ENCODE measurements at places on chromosomes 12 and 14.

GRCh38 chr12:30145684-30146032, 361.9 kb upstream of the TMTC1 start:
- no peak for DNase-seq

- no peak for DNase-seq
Measured at GRCh38 chr12:122602456-122602855, 75.4 kb downstream of the KNTC1 start.

- peak; percentile 75 for DNase-seq
Measured at GRCh38 chr14:68816183-68816942, 23.5 kb upstream of the ZFP36L1 start.

DNA sequence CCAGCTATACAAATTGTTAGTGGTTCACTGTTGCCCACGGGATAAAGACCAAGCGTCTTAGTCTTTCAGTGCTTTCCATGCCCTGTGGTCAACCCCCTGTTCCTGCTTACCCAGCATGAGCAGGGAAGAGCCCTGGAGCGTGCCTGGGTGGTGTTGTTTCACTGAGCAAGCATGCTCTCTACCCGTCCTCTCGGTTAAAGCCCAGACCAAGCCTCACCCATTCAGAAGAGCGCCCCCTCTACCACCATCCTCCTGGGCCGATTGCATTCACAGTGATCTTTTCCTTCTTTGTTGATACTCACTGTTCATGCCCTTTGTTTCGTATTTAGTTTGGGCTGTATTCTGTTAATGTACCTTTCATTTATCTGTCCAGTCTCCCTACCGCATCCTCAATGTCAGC, 25.1 kb downstream of the DYRK4 start:
- no peak for DNase-seq

DNA sequence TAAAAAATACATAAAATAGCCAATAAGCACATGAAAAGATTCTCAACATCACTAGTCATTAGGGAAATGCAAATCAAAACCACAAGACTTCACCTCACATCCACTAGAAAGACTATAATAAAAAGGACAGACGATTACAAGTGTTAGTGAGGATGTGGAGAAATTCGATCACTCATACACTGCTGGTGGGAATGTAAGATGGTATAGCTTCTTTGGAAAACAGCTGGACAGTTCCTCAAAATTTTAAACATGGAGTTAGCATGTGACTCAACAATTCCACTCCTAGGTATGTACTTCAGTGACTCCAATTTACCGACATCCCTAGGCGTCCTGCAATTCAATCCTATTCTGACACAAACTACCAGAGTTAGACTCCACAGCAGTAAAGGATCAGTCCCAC, 13.7 kb downstream of the TRIM9 start:
- DNase-seq = no peak

GRCh38 chr12:6693832-6694355, 4.7 kb upstream of the ZNF384 start:
- DNase-seq = no peak

DNA sequence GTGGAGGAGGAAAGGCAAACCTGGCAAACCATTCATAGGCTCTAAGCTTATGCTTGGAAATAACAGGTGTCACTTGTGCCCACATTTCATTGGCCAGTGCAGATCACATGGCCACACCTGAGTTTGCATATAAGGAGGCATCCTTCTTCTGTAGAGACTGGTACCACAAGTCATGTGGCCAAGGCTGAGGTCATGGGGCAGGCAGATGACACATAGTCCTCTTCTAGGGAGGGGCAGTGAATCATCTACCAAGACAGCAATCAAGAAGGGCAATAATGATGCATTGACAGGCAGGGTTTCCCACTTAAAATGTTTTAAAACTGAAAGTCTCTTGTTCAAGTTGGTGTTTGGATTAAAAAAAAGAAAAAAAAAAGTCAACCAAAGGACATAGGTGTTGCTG, 77.3 kb downstream of the DAAM1 start:
- DNase-seq = no peak

- DNase-seq = no peak
Measured at GRCh38 chr14:104016873-104017650, 68.4 kb upstream of the ASPG start.

GRCh38 chr12:56808954-56809353, 45.8 kb downstream of the HSD17B6 start:
- DNase-seq = no peak

- DNase-seq = no peak
Measured at GRCh38 chr12:99875081-99875480, 109.7 kb downstream of the ANKS1B start.

- no peak for DNase-seq
Measured at GRCh38 chr14:67998834-67999233, 179.3 kb downstream of the RAD51B start.

- DNase-seq = no peak
Measured at GRCh38 chr12:5794156-5794555, 150.9 kb downstream of the ANO2 start.

GRCh38 chr14:91858536-91859275, 8.6 kb downstream of the TC2N start:
- DNase-seq = no peak

DNA sequence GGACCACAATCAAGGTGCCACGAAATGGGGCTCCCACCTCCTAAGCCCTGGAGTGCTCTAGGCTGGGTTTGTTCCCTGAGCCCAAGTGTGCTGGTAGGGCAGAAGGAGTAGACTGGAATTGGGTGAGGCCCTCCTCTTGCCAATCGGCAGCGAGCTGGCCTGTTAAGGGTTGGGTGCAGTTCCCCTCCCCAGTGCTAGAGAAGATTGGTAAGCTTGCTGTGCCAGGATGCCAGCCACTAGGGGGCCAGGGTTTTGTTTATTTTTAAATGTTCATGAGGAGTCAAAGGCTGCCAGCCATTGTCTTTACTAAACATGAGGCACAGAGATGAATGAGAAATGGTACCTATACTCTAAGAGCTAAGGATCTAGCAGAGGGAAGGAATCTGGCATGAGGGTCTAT, 79.7 kb downstream of the SPTB start:
- DNase-seq = no peak

DNA sequence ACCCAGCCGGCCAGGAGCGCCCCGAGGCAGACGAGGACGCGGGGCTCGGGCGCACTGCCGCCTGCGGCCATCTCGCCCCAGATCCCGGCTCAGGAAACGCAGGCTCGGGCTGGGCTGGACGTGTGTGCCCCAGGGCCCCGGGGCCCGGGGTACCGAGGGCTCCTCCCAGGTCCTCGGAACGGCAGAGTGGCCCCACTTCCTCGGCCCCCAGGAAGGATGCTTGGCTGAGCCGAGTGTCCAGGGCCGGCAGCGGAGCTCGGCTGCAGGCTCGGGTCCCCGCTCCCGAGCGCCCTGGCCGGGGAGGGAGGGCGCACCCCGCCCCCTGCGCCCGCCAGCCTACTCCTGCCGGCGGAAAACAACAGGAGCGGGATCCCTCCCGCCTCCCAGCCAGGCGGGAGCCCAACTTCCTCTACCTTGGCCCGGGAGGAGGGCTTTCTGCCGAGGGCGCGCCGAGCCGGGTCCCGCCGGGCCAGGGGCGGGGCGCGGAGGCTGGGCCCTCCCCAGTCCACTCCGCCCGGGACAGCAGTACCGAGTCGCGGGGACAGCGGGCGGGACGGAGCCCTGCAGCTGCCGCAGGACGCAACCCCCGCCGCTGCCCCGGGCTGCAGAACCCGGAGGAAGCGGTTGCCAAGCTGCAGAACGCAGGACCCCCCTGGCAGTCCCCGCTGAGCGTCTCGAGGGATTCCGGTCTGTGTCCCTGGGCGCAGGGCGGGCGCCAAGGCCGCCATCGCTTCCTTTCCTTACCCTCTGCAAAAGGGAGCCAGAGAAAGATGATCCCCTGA, at the start of gene VSIG10:
Gene VSIG10, minus strand, starts transcription at position 411 of the 782 bp plus-strand sequence. Its CDS starts 340 bp downstream, at position 71.
- no peak for DNase-seq

GRCh38 chr14:85409481-85410210, 120.3 kb upstream of the FLRT2 start:
- DNase-seq = no peak

DNA sequence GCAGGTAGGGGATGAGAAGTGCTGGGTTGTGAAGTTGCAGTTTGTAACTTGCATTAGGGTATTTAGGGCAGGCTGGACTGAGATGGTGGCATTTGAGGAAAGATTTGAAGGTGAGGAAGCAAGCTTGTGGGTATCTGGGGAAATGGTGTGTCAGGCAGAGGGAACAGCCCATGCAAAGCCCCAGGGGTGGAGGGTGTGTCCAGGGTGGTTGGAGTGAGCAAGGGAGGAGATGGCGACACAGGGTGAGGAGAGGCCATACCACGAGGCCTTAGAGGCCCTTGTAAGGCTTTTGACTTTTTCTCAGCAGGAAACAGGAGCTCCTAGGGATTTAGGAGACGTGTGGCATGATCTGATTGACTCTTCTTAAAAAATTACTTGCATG, 136.9 kb downstream of the NUAK1 start:
- no peak for DNase-seq

- DNase-seq = no peak
Measured at GRCh38 chr14:79465651-79466050, 745.7 kb downstream of the DIO2 start.

DNA sequence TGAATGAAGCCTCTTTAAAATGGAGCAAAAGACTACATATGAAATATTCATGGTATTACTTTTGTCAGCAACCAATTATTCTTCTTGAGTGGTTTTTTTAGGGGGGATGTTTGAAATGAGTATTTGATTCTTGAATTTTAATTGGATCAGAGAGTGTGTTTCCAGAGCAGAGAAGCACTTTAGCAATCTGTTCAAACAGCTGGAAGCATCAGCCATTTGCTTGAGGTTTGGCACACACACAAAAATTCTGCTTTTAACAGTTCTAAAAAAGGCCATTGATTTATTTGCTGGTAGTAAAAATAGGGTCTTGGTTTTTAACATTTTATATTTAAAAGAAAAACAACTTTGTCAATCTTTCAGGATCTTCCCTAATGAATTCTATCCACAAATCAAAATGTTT, 292.7 kb downstream of the LRFN5 start:
- DNase-seq = no peak

DNA sequence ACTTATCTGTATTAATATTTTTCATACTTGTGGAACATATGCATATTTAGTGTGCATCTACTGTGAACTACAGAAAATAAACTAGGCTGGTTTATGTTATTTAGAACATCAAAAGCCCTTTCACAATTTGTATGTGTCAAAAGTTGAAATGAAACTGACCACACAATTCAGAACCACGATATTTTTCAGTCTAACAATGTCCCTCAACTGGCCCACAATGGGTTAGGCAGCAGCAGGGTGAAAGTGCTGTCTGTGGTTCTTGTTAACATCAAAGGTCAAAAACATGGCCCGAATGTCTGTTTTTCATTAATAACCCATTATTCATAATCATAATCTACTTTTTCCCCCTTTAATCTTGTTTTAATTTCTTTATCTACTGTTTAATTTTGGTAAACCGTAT, 559.9 kb upstream of the ATP2B1 start:
- DNase-seq = no peak

DNA sequence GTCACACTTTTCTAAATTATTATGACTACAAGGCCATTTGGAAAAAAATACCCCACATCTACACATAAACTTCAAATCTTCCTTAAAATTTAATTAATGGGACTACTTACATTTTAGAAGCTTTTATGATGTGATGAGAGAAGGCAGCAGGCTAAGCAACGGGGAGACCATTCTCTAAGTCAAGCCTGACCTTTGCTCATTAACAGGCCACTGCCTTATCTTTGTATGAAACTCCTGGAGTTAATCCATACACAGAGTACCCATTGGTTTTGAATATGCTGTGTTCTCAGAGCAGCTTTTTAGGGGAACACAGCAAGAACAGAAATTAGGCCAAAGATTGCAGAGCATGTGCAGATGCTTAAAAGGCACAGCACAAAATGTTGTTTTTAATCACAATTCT, 35.5 kb upstream of the LRIG3 start:
- no peak for DNase-seq

GRCh38 chr14:74501135-74501614, 7.6 kb downstream of the ISCA2 start:
- DNase-seq = peak; percentile 65

DNA sequence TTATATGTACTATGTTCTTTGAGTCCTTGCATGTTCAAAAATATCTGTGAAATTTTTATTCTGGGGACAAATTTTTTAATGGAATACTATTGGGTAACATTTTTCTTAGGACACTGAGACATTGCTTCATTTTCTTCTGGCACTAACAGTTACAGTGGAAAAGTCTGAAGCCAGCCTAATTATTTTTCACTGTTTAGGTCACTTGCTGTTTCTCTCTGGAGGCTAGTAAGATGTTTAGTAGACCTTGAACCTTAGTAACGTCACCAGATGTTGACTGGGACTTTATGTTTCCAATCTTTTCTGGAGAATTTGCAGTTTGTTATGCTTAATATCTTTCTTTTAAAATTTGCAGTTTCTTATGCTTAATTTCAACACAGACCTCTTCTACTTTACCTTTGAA, 12.3 kb upstream of the EPYC start:
- no peak for DNase-seq

- no peak for DNase-seq
Measured at GRCh38 chr14:100135784-100136183, 23.7 kb downstream of the DEGS2 start.

GRCh38 chr12:95641299-95641952, 90.2 kb upstream of the USP44 start:
- no peak for DNase-seq

- no peak for DNase-seq
Measured at GRCh38 chr14:72605921-72606220, 288.0 kb downstream of the DPF3 start.

DNA sequence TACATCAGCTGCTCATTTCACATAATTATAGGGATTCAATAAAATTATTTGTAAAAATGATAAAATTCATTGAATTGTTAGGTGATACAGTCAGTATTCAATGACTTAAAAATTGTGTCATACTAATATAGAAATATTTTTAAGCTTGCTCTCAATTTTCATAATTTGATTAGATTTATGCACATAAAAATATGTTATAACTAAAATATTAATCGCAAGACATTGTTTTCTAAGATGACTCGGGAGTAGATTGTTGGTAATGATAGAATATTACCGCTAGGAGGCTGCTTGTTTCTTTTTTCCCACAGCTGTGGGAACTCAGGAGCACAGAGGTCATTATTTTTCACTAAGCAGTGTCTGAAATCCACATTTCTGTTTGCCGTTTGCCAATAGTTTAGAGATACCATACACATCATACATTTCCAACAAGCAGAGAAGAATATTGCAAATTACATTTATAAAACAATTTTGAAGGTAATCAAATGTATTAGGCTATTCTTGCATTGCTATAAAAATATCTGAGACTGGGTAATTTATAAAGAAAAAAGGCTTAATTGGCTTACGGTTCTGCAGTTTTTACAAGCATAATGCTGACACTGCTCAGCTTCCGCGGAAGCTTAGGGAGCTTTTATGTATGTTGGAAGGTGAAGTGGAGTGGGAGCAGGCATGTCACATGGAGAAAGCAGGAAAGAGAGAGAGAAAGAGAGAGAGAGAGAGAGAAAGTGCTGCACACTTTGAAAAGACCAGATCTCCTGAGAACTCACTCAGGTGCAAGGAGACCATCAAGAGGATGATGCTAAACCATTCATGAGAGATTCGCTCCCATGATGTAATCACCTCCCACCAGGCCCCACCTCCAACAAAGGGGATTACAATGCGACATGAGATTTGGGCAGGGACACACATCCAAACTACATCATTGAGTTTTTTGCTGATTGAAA, 9.2 kb downstream of the CD69 start:
- no peak for DNase-seq
